Activated B cell treated with CpG ODN at 0.5 μM for 24 hours (primary cell): ENCODE measurements at places on chromosomes 5 and 9.

- H3K27ac ChIP-seq, result no peak overlapping the region
- H3K36me3 ChIP-seq, result no peaks in the 10 kb centered on the region
- no peak overlapping the region for H3K4me3 ChIP-seq
- no peaks in the 10 kb centered on the region for H3K4me1 ChIP-seq
- DNase-seq, result no peak
Measured at GRCh38 chr5:69075522-69076179, 18.2 kb upstream of the SLC30A5 start.

DNA sequence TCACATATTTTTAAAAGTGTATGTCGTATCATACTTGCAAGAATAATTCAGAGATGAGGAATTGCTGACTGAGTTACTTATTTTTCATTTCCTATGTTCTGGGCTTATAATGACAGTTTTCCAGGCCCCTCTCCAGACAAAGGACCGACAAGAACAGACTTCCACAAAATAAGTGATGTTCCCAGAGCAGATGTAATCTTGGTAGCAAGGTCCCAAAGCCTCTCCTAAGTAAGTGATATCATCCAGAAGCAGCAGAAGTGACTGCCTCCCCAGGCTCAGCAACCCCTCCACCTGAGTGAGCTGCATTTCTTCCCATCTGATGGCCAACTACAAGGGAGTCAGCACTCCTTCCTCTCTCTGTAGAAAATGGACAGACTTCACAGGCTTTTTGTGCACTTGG, 57.1 kb downstream of the SEMA6A start:
- H3K4me3 ChIP-seq, result no peak overlapping the region
- H3K4me1 ChIP-seq, result no peaks in the 10 kb centered on the region
- peaks cover 2% of the 10 kb centered on the region for H3K27me3 ChIP-seq
- no peak for DNase-seq

- H3K4me1 ChIP-seq, result peaks cover 12% of the 10 kb centered on the region
- no peak overlapping the region for H3K4me3 ChIP-seq
Measured at GRCh38 chr9:108811944-108812343, 43.8 kb downstream of the ACTL7B start.

- H3K4me1 ChIP-seq, result no peaks in the 10 kb centered on the region
- H3K4me3 ChIP-seq, result no peak overlapping the region
- no peaks in the 10 kb centered on the region for H3K36me3 ChIP-seq
- peaks cover 4% of the 10 kb centered on the region for H3K27me3 ChIP-seq
- no peak overlapping the region for H3K27ac ChIP-seq
- no peak for DNase-seq
Measured at GRCh38 chr9:91690540-91691249, 259.3 kb downstream of the ROR2 start.

GRCh38 chr9:33684831-33685230, 110.5 kb upstream of the PRSS3 start:
- no peak overlapping the region for H3K27ac ChIP-seq
- no peak for DNase-seq
- H3K4me1 ChIP-seq, result no peaks in the 10 kb centered on the region
- H3K4me3 ChIP-seq, result no peak overlapping the region

DNA sequence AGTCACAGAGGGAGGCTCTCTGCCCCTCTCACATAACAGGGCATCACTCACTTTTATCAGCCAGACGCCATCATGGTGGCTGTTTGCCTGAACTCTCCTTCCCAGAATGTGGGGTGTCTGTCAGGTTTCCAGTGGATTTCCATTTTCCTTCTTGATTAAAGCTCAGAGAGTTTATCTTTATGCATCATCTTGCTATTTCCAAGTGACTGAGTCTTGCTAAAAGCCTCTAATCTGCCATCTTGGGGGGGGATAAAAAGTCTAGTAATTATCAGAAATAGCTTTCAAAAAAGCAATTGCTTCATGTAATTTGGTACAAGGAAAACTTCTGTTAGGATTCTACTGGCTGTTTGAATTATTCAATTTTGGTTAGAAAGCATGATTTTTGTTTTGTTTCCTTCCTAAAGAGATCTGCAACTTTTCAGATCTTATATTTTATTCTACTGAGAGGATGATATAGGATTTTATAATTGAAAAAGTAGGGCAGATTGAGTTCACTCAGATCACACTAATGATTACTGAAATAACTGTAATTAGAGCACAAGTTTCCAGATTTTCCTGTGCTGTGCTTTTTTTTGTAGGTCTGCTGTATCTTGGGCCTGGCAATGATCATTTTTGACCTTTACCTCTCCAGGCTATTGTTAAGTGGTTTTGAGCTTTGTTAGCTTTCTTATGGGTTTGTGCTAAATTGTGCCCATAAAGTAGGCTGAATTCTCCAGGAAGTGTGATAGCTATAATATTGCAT, 661.5 kb downstream of the TLE4 start:
- H3K36me3 ChIP-seq, result peaks cover 10% of the 10 kb centered on the region
- no peaks in the 10 kb centered on the region for H3K27me3 ChIP-seq
- DNase-seq, result no peak
- H3K4me3 ChIP-seq, result peak overlapping the region; percentile 68
- H3K4me1 ChIP-seq, result peaks cover 60% of the 10 kb centered on the region

DNA sequence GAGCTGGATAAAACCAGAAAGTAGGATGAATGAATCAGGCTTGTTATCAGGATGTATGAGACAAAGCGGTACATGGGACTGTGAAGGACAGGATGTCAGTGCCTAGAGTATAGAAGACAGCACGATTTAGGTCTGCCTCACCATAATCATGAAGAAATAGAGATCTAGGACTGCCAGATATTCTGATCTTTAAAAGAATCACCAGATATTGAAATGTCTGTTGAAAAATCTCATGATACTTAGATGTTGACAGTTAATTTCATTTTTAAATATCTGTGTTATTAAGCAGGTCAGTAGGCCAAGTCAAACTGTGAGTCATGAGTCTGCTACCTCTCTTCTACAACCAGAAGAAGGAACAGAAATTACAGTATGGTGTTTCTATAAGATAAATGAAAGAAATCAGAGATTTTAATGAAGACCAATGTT, 65.0 kb downstream of the ST8SIA4 start:
- no peaks in the 10 kb centered on the region for H3K27me3 ChIP-seq
- peaks cover 40% of the 10 kb centered on the region for H3K36me3 ChIP-seq
- peak overlapping the region; percentile 64 for H3K27ac ChIP-seq
- H3K4me3 ChIP-seq, result peak overlapping the region; percentile 28
- no peak for DNase-seq

DNA sequence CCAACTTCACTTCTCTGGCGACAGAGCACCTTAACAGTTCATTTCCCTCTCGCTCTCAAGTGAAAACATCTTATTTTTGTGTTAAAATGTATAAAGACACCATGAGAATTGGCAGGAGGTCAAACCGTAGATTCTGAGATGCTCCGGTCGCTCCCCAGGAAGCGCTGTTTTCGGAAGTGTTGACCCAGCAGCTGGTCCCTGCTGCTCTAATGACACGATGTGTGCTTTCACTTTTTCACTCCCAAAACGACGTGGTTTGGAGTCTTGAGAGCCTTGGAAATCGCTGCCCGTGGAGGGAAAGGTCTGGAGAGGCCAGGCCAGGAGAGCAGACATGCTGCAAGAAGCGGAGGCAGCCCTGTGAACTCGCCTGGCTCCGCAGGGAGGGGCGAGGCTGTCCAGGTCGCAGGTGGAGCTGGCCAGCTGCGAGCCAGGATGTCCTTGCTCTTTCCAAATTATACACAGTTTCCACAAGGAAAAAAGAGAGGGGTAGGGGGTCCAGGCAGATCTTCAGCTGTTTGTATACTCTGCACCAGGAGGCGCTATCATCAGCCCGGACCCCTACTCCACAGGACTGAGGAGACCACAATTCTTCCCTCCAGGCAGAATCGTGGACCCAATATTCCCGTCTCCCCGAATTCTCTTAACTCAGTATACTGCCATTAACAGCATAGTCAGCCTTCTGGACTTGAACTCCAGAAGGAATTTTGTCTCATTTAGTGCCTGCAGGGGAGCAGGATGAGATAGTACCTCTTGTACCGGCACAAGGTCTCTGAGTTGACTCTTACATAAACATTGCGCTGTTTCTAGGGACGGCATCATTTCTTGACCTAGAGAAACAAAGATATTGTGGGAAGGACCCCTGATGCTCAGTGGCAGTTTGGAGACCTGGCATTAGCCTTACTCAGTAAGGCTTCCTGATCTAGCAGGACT, 248.6 kb upstream of the ANKRD55 start:
- H3K4me1 ChIP-seq, result peaks cover 45% of the 10 kb centered on the region
- DNase-seq, result peak; percentile 41
- peak overlapping the region; percentile 92 for H3K27ac ChIP-seq
- H3K27me3 ChIP-seq, result no peaks in the 10 kb centered on the region
- H3K36me3 ChIP-seq, result no peaks in the 10 kb centered on the region

- H3K27me3 ChIP-seq, result no peaks in the 10 kb centered on the region
- DNase-seq, result no peak
- H3K27ac ChIP-seq, result peak overlapping the region; percentile 62
- peaks cover 55% of the 10 kb centered on the region for H3K36me3 ChIP-seq
- no peak overlapping the region for H3K4me3 ChIP-seq
Measured at GRCh38 chr5:119373449-119373858, 17.6 kb downstream of the TNFAIP8 start.

GRCh38 chr9:93522736-93523135, 53.6 kb upstream of the PHF2 start:
- H3K4me3 ChIP-seq, result no peak overlapping the region
- no peak for DNase-seq

- H3K4me1 ChIP-seq, result no peaks in the 10 kb centered on the region
- H3K27ac ChIP-seq, result no peak overlapping the region
- H3K27me3 ChIP-seq, result no peaks in the 10 kb centered on the region
- no peaks in the 10 kb centered on the region for H3K36me3 ChIP-seq
- no peak overlapping the region for H3K4me3 ChIP-seq
Measured at GRCh38 chr5:26666371-26666770, 372.0 kb downstream of the CDH9 start.

DNA sequence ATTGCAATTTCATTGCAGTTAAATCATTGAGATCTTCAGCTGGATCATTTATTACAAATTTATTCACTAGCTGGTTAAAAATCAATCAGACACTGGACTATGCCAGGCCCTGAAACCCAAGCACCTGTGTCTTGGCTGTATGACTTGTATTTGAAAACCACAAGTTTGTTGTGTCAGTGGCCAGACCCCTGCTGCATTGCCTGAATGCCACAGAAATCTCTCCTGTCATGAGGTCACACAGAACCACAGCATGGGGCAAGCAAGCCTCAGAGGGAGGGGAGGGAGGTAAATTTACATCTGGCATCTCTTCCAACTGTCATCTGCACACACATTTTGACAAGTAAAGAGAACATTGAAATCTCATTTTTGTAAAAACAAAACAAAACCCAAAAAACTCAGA, 90.0 kb downstream of the ARRDC3 start:
- peaks cover 2% of the 10 kb centered on the region for H3K27me3 ChIP-seq
- no peak overlapping the region for H3K27ac ChIP-seq
- no peak overlapping the region for H3K4me3 ChIP-seq
- DNase-seq, result no peak

GRCh38 chr9:1538301-1538700, 476.8 kb upstream of the SMARCA2 start:
- no peak overlapping the region for H3K27ac ChIP-seq
- no peak for DNase-seq
- H3K4me1 ChIP-seq, result no peaks in the 10 kb centered on the region
- H3K36me3 ChIP-seq, result no peaks in the 10 kb centered on the region
- H3K4me3 ChIP-seq, result no peak overlapping the region

GRCh38 chr5:155402927-155403640, 389.5 kb downstream of the KIF4B start:
- no peaks in the 10 kb centered on the region for H3K36me3 ChIP-seq
- H3K4me3 ChIP-seq, result no peak overlapping the region
- no peak for DNase-seq
- H3K27me3 ChIP-seq, result no peaks in the 10 kb centered on the region

- H3K4me3 ChIP-seq, result no peak overlapping the region
- H3K4me1 ChIP-seq, result no peaks in the 10 kb centered on the region
- H3K27me3 ChIP-seq, result peaks cover 42% of the 10 kb centered on the region
- no peak for DNase-seq
Measured at GRCh38 chr9:133003671-133004090, 25.2 kb downstream of the GFI1B start.

GRCh38 chr9:104209387-104209786, 115.3 kb downstream of the SMC2 start:
- no peaks in the 10 kb centered on the region for H3K4me1 ChIP-seq
- no peaks in the 10 kb centered on the region for H3K27me3 ChIP-seq
- DNase-seq, result no peak
- no peak overlapping the region for H3K27ac ChIP-seq

- H3K27me3 ChIP-seq, result peaks cover 48% of the 10 kb centered on the region
- no peak overlapping the region for H3K4me3 ChIP-seq
- no peaks in the 10 kb centered on the region for H3K36me3 ChIP-seq
Measured at GRCh38 chr5:75050415-75050814, 1.9 kb downstream of the GCNT4 start.

DNA sequence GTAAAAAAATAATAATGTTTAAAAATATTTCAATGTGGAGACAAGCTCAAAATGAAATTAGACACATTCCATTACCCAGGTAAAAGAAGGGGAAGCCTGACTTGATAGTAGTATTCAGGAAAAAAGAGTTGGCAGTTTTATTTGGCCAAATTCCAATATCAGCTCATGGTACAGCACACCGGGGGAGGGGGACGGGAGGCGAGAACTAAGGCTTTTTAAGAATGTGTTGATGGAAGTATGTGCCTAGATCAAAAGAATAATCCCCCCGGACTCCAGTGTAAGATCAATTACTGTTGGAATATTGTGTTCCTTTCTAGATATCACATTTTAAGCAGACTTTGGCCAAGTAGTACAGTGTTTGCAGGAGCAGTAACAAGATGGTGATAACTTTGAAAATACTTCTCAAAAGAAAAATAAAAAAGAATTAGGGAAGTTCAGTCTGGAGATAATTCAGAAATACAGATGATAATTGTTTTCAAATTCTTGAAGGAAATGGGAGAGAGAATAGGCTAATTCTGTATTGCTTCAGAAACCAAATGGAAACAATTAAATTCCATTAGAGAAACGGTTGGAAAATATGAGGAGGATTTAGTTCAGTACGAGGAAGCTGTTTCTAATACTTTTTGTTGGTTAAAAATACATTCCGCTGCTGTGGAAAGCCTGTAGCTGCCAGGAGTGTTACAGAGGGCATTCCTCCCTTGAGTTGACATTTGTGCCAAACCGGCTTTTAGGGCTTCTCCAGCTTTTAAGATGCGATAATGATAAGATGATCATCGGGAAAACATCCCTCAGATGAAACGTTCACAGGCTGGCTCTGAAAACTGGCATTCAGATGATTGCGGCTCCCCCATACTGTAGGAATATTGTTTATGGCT, 98.1 kb upstream of the ERBIN start:
- peaks cover 15% of the 10 kb centered on the region for H3K4me1 ChIP-seq
- DNase-seq, result no peak
- H3K27ac ChIP-seq, result no peak overlapping the region
- no peak overlapping the region for H3K4me3 ChIP-seq

DNA sequence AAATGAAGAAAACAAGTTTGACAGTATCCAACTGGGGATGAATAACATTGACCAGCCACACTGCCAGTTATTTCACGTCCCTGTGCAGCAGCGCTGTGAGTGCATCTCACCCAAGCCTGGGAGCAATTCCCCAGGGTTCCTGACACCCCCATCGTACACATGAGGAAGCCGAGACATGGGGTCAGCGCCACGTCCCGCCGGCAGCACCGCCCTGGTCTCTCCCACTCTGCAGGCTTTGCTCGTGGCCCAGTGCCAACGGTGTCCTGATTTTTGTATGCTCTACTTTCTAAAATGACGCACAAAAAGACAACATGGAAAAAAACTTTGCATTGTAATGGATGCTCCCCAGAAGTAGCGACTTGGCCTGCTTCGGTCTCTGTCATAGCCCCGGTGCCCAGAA, 14.3 kb downstream of the GTF3C5 start:
- H3K4me3 ChIP-seq, result no peak overlapping the region
- H3K36me3 ChIP-seq, result peaks cover 74% of the 10 kb centered on the region
- H3K27me3 ChIP-seq, result no peaks in the 10 kb centered on the region
- H3K27ac ChIP-seq, result no peak overlapping the region
